HT1080 (cell line): ENCODE measurements at places on chromosomes 12 and 14. TPM values are rescaled to one million over a fixed set of nuclear protein-coding genes. Genes with fewer than 3 reads are reported as not detected.
A peak's percentile ranks its signal among the peaks of the same experiment; 100 is the strongest.

Gene CLEC2D
- 1.0 and 1.7 TPM in 2 replicates for total RNA-seq

Gene TSHR
- total RNA-seq: not detected in 2 replicates

Gene SPIC
- total RNA-seq: not detected in 2 replicates

Gene LRP10
- total RNA-seq: 65.5 and 86.0 TPM in 2 replicates

Gene SIVA1
- total RNA-seq: 139 and 242 TPM in 2 replicates

Gene NEUROD4
- total RNA-seq: not detected in 2 replicates

GRCh38 chr12:56223571-56224101, 506 bp upstream of the NABP2 start:
- no peak for DNase-seq

DNA sequence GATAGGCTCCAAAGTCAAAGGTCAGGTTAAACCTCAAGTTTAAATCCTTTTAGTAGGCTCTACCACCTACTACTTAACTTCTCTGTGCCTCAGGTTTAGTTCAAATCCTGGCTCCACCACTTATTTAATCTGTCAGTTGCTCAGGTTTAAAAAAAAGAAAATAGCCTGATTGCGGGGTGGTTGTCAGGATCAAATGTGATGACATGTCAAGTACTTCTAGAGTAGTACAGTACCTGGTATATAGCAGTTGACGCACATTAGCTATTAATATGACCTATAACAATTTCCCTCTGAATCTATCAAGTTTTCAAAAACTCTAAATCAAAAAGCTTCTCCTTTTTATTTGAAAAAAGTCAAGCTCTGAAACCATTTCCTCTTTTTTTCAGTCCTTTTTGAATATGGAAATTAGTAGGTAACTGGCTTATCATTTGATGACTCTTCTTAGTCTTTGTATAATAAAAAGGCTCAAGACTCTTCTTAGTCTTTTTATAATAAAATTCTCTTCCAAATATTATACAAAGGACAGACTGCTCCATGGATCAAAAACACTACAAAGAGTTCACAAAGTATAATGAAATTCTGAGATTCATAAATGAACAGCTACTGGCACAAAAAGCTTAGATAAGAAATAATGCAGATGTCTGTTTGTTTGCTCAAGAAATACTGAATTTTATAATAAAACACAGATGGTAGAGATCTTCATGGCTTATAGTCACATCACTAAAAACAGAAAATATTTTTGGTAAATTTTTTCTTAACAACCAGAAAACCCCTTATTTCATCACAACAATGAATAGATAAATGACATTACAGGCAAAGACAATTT, 5.0 kb downstream of the OSBPL8 start:
- DNase-seq: no peak

- DNase-seq: no peak
Observed at GRCh38 chr14:22289570-22289969, 299.5 kb downstream of the DAD1 start.

GRCh38 chr12:42801271-42801670, 211.7 kb upstream of the PRICKLE1 start:
- DNase-seq: no peak

DNA sequence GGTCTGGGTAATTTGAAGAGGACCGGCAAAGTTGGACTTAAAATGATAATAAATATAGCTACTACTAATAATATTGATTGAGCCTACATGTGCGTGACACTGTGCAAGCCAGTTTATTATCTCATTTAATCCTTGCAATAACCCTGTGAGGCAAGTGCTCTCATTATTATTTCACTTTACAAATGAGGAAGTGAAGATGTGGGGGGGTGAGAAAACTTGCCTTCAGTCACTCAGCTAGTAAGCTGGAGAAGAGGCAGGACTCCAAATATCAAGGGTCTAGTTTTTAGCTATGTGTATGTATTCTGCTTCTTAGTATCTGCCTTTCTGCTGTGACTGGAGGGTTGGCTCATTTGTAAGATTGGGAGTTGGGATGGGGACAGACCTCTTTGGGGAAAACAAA, 39.2 kb downstream of the NPAS3 start:
- DNase-seq: no peak

DNA sequence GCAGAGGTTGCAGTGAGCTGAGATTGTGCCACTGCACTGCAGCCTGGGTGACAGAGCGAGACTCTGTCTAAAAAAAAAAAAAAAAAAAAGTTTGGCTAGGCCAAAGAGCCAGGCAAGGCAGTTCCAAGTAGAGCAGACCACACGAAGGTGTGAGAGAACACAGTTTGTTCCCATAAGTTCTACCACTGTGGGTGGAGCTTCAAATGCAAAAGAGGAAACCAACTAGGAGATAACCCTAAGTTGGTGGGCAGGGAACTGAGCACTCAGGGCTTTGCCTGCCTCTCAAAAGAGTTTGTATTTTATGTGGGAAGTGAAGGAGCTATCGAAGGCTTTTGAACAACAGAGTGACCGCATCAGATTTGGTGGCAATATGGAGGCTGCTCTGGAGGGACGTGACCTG, 15.1 kb downstream of the SOCS2 start:
- no peak for DNase-seq

DNA sequence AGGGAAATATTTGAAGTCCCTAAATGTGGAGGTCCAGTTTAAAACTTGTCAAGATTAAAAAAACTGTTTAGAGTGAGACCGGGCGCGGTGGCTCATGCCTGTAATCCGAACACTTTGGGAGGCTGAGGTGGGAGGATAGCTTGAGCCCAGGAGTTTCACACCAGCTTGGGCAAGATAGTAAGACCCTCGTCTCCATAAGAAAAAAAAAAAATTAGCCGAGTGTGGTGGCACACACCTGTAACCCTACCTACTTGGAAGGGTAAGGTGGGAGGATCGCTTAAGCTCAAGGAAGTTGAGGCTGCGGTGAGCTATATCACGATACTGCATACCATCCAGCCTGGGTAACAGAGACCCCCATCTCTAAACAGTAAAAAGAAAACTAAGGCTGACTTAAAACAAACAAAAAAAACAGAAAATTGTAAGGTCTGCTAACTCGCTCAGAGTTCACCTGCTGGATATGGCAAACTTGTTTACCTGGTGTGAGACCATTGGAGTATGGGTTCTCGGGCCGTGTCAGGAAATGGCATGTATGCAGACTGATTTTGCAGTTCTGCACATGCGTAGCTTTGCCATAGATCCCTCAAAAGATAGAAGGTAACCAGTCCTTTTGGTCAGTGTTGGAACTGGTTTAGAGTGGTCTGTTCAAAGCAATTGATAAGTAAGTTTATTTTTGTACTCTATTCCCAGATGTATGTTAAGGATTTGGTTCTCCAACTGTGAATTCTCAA, 2.1 kb downstream of the RNF10 start:
- no peak for DNase-seq

DNA sequence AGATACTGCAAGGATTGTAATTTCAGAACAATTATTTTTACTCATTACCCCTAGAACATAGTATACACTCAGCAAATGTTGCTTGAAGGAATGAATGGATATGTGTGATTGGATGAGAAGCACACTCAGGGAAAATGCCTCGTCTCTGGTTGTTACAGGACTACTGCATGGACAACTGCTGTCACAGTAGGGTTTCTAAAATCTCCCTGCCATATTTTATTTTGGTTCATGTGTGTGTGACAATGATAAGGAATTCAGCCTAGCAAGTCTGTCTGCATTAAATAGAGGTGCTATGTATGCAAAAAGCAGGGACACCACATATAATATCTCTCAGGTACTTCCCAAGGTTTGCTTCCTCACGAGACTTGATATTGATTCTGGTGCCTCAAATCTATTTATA, 1.4 kb downstream of the PTPRR start:
- DNase-seq: no peak

DNA sequence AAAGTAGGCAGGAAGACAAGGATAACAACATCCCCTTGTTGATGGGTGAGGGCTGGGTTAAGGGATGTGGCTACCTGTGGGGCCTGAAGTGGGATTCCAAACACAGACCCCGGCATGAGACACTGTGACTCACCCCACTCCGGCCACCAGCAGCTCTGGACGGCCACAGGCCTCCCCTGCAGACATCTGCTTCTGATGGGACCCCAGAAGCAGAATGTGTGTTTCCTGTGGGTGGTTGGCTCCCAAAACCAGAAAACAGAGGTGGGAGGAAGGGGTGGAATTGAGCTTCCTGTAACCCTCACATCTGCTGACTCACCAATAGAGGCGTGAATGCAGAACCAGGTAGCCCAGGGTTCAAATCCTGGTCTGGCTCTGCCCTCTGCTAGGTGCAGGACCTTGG, 216.6 kb upstream of the PWP1 start:
- DNase-seq: peak; percentile 38

DNA sequence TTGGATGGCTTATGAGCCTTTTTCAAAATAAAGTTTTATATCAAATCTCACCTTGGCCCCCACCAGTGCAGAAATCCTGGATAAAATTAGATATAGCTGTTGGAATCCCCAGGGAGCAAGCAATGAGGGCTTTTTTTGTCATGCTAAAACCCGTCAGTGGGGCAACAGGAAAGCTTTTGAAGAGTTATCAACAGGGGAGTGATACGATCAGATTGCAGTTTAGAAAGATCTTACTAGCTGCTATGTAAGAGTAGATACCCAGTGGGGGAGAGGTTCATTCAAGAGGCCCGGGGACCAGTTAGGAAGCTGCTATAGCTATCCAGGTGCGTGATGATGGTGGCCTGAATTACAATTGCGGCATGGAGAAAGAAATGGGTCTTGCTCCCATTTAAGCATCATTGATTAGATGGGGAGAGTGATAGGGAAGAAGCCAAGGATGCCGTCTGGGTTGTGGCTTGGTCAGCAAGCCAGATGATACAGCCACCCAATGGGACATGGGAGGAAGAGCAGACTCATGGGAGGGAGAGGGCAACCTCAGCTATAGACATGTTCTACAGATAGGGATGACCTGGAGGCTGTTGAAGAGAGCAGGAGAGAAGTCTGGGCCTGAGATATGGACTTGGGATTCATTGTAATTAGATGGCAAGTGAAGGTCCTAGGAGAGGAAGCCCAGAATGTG, 272.4 kb downstream of the DPF3 start:
- no peak for DNase-seq

DNA sequence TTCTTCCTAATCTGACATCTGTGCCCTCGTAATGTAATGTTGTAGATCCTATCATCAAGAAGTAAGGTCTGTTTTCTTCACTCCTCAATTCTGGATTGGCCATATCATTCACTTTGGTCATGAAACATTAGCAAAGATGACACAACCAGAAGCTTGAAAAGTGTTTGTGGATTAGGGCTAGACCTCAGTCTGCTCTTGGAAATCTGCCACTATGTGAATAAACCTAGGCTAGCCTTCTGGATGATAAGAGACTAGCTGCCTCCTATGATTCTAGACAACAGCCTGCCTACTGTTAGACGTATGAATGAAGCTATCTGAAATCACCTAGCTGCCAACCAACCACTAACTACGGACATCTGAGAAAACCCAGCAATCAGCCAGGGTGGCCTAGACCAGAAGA, 38.7 kb upstream of the LYZ start:
- DNase-seq: no peak

GRCh38 chr14:52079239-52079959, 10.5 kb upstream of the NID2 start:
- peak; percentile 13 for DNase-seq
